Neural crest cell (in vitro differentiated cells): ENCODE measurements at places on chromosomes 4 and X. TPM values are rescaled to one million over a fixed set of nuclear protein-coding genes. Genes with fewer than 3 reads are reported as not detected.

DNA sequence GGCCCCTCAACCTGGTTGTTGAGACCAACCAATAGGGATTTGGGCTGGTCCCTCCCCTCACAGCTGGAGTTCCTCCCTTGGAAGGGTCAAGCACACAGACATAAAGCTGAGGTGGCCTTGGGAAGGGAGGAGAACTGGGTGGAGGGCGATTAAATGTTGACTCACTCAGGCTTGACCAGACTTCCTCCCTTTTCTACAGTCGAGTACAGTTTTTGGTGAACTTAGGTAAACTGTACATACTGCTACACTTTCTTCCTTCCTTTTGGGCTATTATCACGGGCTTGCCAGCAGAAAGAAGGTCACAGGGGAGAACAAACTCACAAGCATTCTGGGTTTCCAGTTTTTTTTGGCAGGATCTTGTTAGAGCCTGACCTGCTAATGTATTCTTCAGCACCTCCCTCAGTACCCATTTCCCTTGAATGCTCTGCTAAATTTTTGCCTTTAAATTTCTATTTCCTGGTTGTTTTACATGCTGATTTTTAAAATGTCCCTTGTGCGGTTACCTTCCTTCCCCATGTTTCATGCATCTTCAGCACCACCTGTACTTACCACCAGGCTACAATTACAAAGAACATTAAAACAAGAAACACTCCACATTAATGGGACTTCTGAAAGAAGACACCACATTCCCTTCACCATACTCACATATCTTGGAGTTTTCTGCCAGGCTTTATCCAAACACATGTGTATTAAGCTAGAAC lies 135.2 kb upstream of the RASGEF1B start:
- no peak for DNase-seq

- DNase-seq: no peak
Observed at GRCh38 chr4:15746110-15746509, 32.0 kb upstream of the CD38 start.

NUDT11 gene
- total RNA-seq: 39.8 and 41.3 TPM in 2 replicates

DNA sequence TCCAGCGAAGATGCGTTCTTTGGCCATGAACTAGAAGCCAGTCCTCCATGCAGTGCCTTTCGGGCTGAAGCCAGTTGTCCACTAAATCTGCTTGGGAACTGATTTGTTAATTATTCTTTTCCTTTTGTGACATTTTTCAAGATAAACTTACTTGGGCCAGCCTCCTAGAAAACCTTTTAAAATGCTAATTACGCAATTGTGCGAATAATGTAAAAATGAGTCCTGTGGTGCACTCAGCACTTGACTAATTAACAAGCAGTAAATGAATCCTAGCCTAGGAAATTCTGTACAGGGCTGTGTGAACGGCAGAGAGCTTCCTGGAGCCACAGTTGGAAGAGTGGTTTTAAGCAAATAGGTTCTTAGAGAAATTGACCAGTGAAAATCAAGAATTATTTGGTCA lies 149.9 kb upstream of the SCML1 start:
- no peak for DNase-seq

GRCh38 chr4:151548708-151549107 lies 139.7 kb downstream of the FHIP1A start:
- no peak for DNase-seq

LRIT3 gene
- 0.14 and 0.19 TPM in 2 replicates for total RNA-seq
